ENCODE measurements at places on chromosomes 7 and 10. TPM values are rescaled to one million over a fixed set of nuclear protein-coding genes. Genes with fewer than 3 reads are reported as not detected.

The NXPH1 gene
- not detected for polyA plus RNA-seq

The KCP gene
- 10.5 TPM for polyA plus RNA-seq

The HOXA5 gene
- 59.7 TPM for polyA plus RNA-seq

The MBLAC1 gene
- 1.7 TPM for polyA plus RNA-seq

The CELF2 gene
- 9.6 TPM for polyA plus RNA-seq

The MUC12 gene
- not detected for polyA plus RNA-seq

The SH2B2 gene
- polyA plus RNA-seq = 4.1 TPM

The AGR2 gene
- polyA plus RNA-seq = 75.7 TPM

The SLC18A2 gene
- polyA plus RNA-seq = 0.83 TPM

The KLF14 gene
- 0.65 TPM for polyA plus RNA-seq

The DDIT4 gene
- 41.1 TPM for polyA plus RNA-seq

The OR2A5 gene
- polyA plus RNA-seq = not detected

The PODXL gene
- 790 TPM for polyA plus RNA-seq

The CRYGN gene
- polyA plus RNA-seq = 2.1 TPM

The CSTF2T gene
- polyA plus RNA-seq = 46.9 TPM

DNA sequence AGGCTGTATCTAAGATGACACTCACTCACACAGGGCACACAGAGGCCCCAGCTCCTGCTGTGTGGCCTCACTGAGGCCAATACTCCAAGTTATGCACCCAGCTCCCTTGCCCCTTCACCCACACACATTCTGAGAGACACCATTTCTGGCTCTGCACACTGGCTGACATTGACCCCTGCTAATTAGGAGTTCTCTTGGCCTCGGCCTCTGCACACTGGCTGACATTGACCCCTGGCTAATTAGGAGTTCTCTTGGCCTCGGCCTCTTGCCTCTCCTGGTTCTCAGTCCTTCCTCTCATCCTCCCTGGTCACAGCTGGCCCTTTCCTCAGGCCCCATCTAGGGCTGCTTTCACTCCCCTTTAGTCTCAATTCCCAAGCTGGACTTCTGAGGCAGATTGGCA is 97.3 kb downstream of the GRID1 start:
- no peak for DNase-seq

- DNase-seq = no peak
These were observed 4.6 kb downstream of the REPIN1 start for GRCh38 chr7:150373049-150373801.

- no peak for DNase-seq
These were observed 27.9 kb upstream of the DPYSL4 start for GRCh38 chr10:132158823-132159222.

- DNase-seq = no peak
These were observed 580 bp downstream of the EEPD1 start for GRCh38 chr7:36153571-36154097.

GRCh38 chr10:127802531-127803095 is 65.6 kb downstream of the FOXI2 start:
- DNase-seq = no peak

DNA sequence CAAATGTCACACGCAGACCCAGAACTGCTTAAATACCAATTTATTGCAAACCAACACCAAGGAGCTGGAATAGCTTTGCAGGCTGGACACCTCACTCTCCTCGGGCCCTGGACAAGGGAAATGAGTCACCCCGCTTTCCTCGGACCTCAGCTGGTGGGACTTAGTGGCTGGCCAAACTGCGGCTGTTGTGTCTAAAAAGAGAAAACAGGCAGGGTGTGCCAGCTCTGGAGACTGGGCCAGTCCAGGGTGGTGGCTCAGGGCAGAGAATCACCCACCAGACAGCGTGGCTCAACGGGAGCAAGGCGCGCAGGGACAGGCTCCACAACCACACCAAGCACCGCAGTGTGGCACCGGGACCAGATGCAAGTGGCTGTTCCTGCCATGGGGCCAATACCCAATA is 58.2 kb upstream of the CAMK2B start:
- no peak for DNase-seq

DNA sequence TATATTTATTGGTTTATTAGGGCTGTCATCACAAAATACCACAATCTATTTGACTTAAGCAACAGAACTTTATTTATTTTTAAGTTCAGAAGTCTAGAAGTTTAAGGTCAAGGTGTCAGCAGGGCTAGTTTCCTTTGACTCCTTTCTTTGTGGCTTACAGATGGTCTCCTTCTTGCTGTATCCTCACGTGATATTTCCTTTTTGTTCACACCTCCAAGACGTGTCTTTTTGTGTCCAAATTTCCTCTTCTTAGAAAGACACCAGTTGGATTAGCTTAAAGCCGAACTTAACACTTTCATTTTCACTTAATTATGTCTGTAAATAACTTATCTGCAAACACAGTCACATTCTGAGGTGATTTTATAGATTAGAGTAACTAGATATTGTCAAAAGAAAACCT is 631.4 kb upstream of the POT1 start:
- no peak for DNase-seq
